K562 (cell line): ENCODE measurements at places on chromosomes 1 and 21. TPM values are rescaled to one million over a fixed set of nuclear protein-coding genes. Genes with fewer than 3 reads are reported as not detected.
A peak's percentile ranks its signal among the peaks of the same experiment; 100 is the strongest.

The SH2D1B gene
- polyA plus RNA-seq: 7.2 and 12.3 TPM in 2 replicates

The ETV3L gene
- polyA plus RNA-seq: not detected in 2 replicates

The FALEC gene
- 0.56 and 0.73 TPM in 2 replicates for polyA plus RNA-seq

The UBE2U gene
- polyA plus RNA-seq: not detected in 2 replicates

The IL19 gene
- not detected in 2 replicates for polyA plus RNA-seq

The PTBP2 gene
- 12.7 and 20.9 TPM in 2 replicates for polyA plus RNA-seq

The FCAMR gene
- polyA plus RNA-seq: not detected in 2 replicates

The TIE1 gene
- polyA plus RNA-seq: 0.08 and 0.66 TPM in 2 replicates

The C1orf21 gene
- 0.01 TPM in 1 of 2 replicates, not detected in the other for polyA plus RNA-seq

DNA sequence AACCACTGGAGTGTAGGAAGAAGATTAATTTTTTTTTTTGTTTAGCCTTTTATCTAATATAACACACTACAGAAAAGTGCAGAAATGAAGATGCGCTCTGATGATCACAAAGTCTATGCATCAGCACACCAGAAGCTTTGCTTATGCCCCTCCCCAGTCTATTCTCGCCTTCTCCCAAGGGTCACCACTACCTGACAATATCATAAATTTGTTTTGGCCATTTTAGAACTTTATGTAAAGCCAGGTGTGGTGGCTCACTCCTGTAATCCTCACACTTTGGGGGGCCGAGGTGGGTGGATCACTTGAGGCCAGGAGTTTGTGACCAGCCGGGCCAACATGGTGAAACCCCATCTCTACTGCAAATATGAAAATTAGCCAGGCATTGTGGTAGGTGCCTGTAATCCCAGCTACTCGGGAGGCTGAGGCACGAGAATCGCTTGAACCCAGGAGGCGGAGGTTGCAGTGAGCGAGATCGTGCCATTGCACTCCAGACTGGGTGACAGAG is 231.3 kb downstream of the FOXD2 start:
- no peak for DNase-seq
- no peak overlapping the region for H3K4me3 ChIP-seq
- peaks cover 4% of the 10 kb centered on the region; the same call in 1 of the 3 replicates for H3K27me3 ChIP-seq

DNA sequence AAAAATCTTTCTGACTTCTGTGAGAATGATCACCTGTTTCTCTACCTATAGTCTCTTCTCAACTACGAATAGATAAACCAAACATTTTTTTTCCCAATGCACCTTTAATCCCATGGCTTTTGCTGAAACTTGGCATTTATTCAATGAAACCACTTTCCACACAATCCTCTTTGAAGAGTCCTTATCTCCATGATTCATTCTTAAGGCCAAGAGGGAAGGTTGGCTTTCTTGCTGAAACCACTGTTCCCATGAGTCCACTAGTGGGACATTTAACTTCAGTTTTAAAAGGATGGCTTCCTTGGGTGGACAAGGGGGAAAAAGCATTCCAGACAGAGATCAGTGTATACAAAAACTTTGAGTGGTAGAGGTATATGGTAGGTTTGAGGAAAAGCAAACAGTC is 73.6 kb downstream of the CRB1 start:
- DNase-seq: no peak
- H3K27ac ChIP-seq: no peak overlapping the region
- H3K27me3 ChIP-seq: no peaks in the 10 kb centered on the region
- H3K4me1 ChIP-seq: peaks cover 2% of the 10 kb centered on the region; the same call in 1 of the 3 replicates
- no peaks in the 10 kb centered on the region for H3K36me3 ChIP-seq

DNA sequence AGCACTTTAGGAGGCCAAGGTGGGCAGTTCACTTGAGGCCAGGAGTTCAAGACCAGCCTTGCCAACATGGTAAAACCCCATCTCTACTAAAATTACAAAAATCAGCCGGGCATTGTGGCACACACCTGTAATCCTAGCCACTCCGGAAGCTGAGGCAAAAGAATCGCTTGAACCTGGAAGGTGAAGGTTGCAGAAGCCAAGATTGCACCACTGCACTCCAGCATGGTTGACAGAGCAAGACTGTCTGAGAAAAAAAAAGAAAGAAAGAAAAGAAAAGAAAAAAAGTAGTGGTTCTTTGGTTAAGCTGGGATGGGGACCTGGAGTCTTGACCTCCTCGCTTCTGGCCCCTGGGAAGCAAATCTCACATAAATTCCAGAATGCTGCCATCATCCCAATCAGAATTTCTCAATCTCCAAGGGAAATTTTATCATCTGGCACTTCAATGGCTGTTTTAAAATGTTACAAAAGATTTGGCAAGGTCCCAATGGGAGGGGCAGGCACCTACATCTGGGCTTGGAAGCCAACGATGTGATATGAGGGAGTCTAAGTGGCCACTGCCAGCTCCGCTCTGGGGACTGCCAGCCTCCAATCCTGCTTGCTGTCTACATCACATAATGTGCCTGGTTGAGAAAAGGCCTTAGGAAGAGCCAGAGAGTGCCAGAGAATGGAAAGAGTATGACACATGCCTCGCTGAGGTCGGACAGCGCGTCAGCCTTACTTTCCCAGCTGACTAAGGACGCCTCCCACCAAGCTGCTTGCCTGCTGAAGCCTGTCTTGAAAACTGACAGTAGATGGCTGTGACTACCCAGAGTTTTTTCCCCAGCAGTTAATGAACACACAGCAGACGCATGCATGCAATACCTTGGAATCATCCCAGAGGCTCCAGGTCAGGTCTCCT is 42.1 kb upstream of the SRP9 start:
- no peak overlapping the region for H3K4me3 ChIP-seq
- H3K36me3 ChIP-seq: no peaks in the 10 kb centered on the region
- H3K27ac ChIP-seq: no peak overlapping the region
- peaks cover 50% of the 10 kb centered on the region for H3K27me3 ChIP-seq
- H3K4me1 ChIP-seq: no peaks in the 10 kb centered on the region; the same call in 1 of the 2 replicates

GRCh38 chr1:47940779-47941178 is 56.4 kb downstream of the TRABD2B start:
- DNase-seq: no peak
- 0 out of 2 replicates have a peak, but pooled peaks cover 4% of the 10 kb centered on the region for H3K27me3 ChIP-seq
- H3K4me3 ChIP-seq: no peak overlapping the region
- no peak overlapping the region for H3K27ac ChIP-seq
- no peaks in the 10 kb centered on the region for H3K4me1 ChIP-seq

DNA sequence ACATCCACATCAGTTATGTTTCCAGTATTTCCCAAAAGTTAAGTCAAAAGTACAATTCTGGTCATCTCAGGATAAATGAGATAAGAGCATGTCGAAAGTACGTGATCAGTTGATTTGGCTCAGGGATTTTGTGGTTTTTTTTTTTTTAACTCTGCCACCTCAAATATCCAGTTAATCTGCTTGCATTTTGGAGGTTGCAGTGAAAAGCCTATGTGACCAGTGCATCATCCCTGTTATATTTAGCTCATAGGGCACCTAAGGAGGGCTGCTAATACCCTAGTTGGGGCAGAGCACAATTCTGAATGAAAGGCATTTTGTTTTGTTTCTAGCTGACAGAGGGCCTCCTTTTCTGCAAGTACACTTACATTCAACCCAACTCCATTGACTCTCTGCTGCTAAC is 31.7 kb upstream of the RGS16 start:
- no peaks in the 10 kb centered on the region for H3K36me3 ChIP-seq
- peaks cover 38% of the 10 kb centered on the region; the same call in 2 of the 3 replicates for H3K27me3 ChIP-seq
- H3K4me3 ChIP-seq: no peak overlapping the region
- H3K4me1 ChIP-seq: no peaks in the 10 kb centered on the region; the same call in 2 of the 3 replicates
- DNase-seq: no peak
- H3K27ac ChIP-seq: no peak overlapping the region

GRCh38 chr1:19903621-19904020 is 19.8 kb downstream of the PLA2G2E start:
- H3K4me3 ChIP-seq: no peak overlapping the region
- no peak for DNase-seq
- H3K36me3 ChIP-seq: peaks cover 90% of the 10 kb centered on the region
- H3K4me1 ChIP-seq: no peaks in the 10 kb centered on the region
- no peaks in the 10 kb centered on the region for H3K27me3 ChIP-seq

- peak overlapping the region; percentile 42 for H3K4me3 ChIP-seq
- H3K27ac ChIP-seq: no peak overlapping the region
- DNase-seq: no peak
- H3K4me1 ChIP-seq: peaks cover 33% of the 10 kb centered on the region
- peaks cover 10% of the 10 kb centered on the region; the same call in 1 of the 2 replicates for H3K27me3 ChIP-seq
- H3K36me3 ChIP-seq: 0 out of 3 replicates have a peak, but pooled peaks cover 2% of the 10 kb centered on the region
These were observed 111.7 kb downstream of the NAV1 start for GRCh38 chr1:201650623-201650933.

DNA sequence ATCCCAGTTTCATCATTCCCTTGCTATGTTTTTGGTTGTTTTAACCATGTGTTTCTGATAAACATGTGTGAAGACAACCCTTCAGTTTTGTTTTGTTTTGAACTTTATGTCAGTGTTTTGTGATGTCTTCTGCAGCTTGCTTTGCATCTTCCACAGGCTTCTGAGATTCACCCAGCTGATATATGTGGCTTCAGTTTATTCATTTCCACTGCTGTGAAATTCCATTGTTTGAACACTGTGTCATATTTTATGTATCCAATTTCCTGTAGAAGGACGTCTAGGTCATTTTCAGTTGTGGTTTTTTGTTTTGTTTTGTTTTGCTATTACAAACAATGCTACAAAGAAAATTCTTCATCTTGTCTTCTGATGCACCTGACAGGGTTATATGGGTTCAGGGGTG is 27.2 kb upstream of the SLC26A9 start:
- no peaks in the 10 kb centered on the region for H3K4me1 ChIP-seq
- DNase-seq: no peak
- no peak overlapping the region for H3K27ac ChIP-seq
- no peaks in the 10 kb centered on the region for H3K36me3 ChIP-seq
- H3K27me3 ChIP-seq: peaks cover 13% of the 10 kb centered on the region; the same call in 2 of the 3 replicates

DNA sequence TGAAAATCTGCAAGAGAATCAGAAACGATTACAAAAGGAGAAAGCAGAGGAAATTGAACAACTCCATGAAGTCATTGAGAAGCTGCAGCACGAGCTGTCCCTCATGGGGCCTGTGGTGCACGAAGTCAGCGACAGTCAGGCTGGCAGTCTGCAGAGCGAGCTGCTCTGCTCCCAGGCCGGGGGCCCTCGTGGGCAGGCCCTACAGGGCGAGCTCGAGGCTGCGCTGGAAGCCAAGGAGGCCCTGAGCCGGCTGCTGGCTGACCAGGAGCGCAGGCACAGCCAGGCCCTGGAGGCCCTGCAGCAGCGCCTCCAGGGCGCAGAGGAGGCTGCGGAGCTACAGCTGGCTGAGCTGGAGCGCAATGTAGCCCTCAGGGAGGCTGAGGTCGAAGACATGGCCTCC is 47.5 kb upstream of the DIP2A start:
- no peaks in the 10 kb centered on the region for H3K27me3 ChIP-seq
- H3K36me3 ChIP-seq: peaks cover 52% of the 10 kb centered on the region
- H3K27ac ChIP-seq: no peak overlapping the region
- no peak for DNase-seq

DNA sequence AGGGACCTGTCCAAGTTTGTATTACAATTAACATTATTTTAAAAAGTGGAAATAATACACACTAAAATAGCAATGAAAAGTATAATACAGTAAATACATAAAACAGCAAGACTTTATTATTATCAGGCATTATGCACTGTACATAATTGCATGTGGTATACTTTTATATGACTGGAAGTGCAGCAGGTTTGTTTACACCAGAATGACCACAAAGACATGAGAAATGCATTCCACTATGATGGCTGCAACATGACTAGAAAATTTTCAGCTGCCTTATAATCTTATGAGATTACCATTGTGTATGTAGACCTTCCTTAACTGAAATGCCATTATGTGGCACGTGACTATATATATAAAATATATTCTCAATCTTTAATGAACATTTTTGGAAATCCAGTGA is 1699.6 kb downstream of the KCNT2 start:
- H3K36me3 ChIP-seq: no peaks in the 10 kb centered on the region
- no peak overlapping the region for H3K27ac ChIP-seq
- no peak for DNase-seq
- no peaks in the 10 kb centered on the region for H3K4me1 ChIP-seq
- no peaks in the 10 kb centered on the region for H3K27me3 ChIP-seq

DNA sequence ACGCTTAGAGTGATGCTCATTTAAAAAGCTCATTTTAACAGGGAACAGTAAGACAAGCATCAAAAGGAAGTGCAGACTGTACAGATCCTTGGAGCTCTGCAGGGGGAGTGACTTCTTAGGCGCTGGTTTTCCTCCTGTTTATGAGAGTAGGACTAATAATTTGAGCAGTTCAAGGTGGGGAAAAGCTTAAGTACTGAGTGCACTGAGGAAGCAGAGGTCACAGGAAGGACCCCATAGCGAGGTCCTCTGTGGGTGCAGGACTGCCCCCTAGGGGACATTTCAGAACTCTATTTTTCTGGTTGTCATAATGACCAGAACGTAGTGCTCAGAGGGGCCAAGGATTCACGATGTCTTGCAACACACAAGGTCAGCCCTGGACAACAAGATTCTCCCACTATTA is 112.1 kb downstream of the HLCS start:
- peaks cover 2% of the 10 kb centered on the region; the same call in 1 of the 2 replicates for H3K4me1 ChIP-seq
- DNase-seq: peak; percentile 78
- H3K27ac ChIP-seq: no peak overlapping the region
- H3K27me3 ChIP-seq: no peaks in the 10 kb centered on the region; the same call in 2 of the 3 replicates
- no peak overlapping the region for H3K4me3 ChIP-seq
- no peaks in the 10 kb centered on the region for H3K36me3 ChIP-seq

DNA sequence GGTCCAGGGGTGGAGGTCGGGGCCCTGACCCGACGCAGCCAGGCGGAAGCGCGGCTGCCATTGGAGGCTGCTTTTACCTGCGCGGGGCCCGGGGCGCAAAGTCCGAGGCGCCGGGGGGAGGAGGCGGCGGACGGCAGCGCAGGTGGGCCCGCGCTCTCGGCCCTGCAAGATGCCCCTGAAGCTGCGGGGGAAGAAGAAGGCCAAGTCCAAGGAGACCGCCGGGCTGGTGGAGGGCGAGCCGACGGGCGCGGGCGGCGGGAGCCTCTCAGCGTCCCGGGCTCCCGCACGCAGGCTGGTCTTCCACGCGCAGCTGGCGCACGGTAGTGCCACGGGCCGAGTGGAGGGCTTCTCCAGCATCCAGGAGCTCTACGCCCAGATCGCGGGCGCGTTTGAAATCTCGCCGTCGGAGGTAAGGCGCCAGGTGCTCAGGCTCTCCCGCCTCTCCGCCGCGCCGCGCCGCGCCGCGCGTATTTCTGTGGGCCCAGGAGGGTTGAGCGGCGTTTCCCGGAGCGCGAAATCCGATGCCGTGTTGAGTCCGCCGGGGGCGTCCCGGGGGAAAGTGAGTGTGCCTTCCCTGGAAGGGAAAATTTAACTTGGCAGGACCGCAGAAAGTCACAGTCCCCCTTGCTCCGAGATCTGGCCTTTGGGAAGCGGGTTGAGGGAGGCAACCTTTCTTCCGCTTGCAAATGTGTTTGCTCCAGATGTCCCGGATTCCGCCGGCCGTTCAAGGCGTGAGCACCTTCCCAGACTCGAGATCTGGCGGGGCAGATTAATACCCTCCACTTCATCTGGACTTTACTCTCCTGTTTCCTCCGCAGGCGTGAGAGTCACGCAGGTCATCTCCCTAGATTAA is at the start of gene GIPC2:
TSS of gene GIPC2 (plus strand) at position 41 of the 853 bp plus-strand sequence. CDS start at position 170, 129 bp downstream.
- H3K27ac ChIP-seq: no peak within 1 kb of the TSS
- no peaks in the 10 kb centered on the region; the same call in 1 of the 2 replicates for H3K4me1 ChIP-seq
- no peaks in the 10 kb centered on the region for H3K27me3 ChIP-seq
- H3K4me3 ChIP-seq: no peak within 1 kb of the TSS

GRCh38 chr1:212512816-212513559 is 80.3 kb downstream of the NENF start:
- no peak overlapping the region for H3K27ac ChIP-seq
- peaks cover 8% of the 10 kb centered on the region for H3K4me1 ChIP-seq
- no peak overlapping the region for H3K4me3 ChIP-seq
- no peak for DNase-seq
- H3K27me3 ChIP-seq: peaks cover 59% of the 10 kb centered on the region
